CD4-positive, alpha-beta memory T cell (primary cell): ENCODE measurements at places on chromosomes 7 and 10.

DNA sequence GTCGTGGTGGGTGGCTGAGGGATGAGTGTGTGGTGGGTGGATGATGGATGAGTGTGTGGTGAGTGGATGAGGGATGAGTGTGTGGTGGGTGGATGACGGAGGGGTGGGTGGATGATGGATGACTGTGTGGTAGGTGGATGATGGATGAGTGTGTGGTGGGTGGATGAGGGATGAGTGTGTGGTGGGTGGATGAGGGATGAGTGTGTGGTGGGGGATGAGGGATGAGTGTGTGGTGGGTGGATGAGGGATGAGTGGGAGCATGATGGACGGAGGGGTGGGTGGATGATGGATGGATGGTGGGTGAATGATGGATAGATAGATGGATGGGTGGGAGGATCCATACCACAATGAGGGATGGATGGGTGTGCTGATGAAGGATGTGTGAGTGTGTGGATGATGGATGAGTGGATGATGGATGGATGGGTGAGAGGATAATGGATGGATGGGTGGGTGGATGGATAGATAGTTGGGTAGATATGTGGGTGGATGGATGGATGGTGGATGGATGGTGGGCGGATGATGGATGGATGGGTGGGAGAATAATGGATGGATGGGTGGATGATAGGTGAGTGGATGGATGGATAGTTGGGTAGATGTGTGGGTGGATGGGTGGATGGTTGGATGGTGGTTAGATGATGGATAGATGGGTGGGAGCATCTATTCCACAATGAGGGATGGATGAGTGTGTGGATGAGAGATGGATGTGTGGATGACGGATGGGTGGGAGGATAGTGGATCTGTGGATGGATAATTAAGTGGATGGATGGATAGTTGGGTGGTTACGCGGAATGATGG, 266.8 kb downstream of the CELF2 start:
- no peak for DNase-seq

DNA sequence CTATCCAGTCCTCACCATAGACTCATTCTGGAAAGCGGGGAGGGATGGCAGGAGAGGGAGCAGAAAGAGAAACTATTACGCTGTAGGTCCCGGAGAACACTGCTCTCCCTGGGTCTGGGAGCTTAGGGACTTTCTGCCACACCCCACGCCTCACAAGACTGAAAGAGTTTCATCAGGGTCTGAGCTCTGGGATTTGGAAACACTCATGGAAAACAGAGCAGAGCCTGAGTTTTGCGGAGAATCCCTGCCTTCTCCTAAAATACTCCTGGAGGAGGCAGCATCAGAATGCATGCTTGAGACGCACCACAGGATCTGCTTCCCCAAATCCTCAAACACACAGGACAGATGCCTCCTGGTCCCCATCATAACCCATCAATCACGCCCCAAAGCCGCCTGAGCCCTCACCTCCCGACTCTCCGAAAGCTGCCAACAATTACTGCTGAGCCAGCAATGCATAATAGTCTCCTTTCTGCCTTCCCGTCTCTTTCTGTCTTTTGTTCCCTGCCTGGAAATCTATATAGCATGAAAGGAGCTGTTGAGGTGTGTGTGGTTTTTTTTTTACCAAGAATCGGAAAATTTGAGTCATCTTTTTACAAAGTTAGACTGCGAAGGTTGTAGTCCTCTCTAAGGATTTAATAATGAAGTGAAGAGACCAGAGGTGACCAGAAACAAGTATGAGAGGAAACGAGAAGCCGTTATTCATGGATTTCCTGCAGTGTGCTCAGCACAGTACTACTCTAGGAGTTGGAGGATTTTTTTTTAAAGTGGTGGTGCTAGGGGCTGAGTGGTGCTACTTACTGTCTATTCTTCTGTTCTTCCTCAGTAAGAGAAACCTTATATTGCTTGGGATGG, 37.7 kb downstream of the ASB13 start:
- no peak for DNase-seq

DNA sequence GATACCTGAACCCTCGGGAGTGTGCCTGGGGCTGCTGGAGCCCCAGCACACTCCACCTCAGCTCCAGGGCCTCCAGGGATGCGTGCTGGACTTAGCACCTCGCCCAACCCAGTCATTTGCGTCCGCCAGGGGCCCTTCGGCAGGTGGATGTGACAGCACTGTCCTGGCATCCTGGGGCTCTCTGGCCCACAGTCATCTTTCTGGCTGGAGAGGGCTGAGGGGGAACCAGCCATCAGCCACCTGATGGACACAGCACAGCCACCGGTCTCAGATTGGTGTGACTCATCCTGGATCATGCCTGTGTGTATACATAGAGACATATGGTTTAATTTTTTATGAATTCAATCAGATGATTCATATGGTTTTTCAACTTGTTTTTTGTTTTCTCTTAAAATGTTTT, 11.1 kb downstream of the ZNF775 start:
- DNase-seq, result no peak

DNA sequence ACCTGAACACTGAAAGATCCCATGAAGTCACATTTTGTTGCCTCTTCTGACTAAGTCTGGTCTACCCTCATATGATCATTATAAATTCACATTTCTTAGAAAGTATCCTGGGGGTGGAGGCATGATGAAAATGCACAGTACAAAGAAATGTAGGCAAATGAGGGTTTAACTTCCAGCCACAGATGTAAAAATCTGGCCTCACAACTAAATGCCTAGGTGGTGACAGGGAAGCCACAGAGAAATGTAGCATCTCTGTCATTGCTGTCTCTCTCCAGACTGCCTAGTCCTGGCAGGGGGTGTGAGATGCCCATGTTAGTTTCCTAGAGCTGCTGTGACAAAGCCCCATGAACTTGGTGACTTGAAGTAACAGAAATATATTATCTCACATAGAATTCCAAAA, 395.9 kb downstream of the SORCS3 start:
- no peak for DNase-seq
